Calu3 (cell line): ENCODE measurements at places on chromosomes 2 and 18.
A peak's percentile ranks its signal among the peaks of the same experiment; 100 is the strongest.

- no peak for DNase-seq
Measured at GRCh38 chr18:1421502-1421901, 516.8 kb downstream of the ADCYAP1 start.

DNA sequence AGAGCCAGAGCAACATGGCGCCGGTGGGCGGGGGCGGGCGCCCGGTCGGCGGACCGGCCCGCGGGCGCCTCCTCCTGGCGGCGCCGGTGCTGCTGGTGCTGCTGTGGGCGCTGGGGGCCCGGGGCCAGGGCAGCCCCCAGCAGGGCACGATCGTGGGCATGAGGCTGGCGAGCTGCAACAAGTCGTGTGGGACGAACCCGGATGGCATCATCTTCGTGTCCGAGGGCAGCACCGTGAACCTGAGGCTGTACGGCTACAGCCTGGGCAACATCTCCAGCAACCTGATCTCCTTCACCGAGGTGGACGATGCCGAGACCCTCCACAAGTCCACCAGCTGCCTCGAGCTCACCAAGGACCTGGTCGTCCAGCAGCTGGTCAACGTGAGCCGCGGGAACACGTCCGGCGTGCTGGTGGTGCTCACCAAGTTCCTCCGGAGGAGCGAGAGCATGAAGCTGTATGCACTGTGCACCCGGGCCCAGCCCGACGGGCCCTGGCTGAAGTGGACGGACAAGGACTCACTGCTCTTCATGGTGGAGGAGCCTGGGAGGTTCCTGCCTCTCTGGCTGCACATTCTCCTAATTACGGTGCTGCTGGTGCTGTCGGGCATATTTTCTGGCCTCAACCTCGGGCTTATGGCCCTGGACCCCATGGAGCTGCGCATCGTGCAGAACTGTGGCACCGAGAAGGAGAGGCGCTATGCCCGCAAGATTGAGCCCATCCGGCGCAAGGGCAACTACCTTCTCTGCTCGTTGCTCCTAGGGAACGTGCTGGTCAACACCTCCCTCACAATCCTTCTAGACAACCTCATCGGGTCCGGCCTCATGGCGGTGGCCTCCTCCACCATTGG lies 507 bp downstream of the CNNM4 start:
- DNase-seq: peak; percentile 46

- no peak for DNase-seq
Measured at GRCh38 chr2:2827761-2828221, 496.7 kb upstream of the MYT1L start.

DNA sequence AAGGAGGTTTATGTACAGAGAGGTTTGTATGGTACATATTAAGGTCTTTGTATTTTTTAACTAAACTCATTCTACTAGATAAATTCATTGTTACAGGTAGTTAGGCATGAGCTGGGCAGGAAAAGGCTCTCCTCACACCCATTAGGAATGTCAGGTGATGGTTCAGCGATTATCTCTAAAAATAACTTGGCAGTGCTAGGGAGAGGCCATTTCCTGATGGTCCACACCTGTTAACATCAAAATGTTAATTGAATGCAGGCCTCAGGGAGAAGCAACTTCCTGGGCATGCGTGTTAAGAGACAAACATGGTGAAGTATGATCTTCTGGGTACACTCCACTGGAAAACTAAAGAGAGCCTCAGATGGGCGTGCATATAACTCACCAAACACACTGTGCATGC lies 73.6 kb downstream of the ARL6IP6 start:
- DNase-seq: no peak

- DNase-seq: peak; percentile 91
Measured at GRCh38 chr2:43219383-43220228, 6.8 kb downstream of the ZFP36L2 start.

DNA sequence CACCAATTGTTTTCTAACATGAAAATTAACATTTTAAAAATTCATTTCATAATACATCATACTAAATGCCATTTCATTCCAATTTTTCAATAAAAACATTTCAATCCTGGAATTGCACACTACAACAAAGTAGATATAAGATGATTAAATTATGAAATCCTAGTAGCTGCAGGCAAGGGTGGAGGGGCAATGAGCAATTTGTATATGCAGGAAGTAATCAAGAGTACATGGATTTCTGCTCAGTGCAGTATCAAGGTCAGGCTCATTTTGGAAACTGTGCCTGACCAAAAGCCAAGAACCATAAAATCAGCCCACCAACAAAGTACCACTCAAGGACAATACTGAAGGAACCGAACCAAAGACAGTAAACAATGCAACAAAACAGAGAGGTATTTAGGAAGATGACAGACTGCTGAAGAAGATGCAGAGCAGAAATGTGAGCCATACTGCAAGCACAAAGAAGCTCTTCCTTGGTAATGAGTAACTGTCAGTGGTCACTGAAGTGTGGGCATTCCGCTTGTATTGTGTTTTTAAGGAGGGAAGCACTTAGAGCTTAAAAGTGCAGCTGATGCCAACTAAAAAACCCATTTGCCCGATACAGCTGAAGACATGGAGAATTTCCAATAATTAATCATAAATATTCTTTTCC lies 34.5 kb upstream of the DSEL start:
- DNase-seq: no peak

DNA sequence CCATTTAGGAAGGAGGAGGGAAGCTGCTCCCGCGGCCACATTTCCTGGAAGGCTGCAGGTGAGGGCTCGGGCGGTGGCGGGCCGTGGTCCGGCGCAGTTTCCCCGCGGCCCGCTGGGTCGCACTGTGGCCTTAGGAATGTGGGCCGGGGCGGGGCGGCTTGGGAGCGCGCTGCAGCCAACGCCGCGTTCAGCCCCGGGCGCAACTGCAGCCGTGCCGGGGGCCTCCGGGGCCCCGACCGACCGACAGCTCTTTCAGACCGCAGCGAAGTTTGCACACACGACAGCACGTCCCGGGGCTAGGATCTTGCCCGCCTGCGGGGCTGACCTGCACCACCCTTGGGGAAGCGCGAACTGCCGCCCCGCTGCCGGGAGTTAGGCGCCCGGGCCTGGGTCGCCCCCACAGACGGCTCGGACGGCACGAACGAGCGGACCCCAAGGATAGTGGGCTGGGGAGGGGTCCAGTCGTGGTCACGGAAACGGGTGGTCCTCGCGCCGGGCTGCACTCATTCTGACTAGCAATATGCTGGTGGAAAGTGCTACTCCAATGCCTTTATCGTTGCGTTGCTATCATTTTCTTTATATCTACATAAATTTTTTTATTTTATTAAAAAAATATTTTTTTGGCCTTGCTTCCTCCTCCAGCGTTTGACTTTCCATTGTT lies 69.9 kb upstream of the DLX2 start:
- DNase-seq: peak; percentile 89

- DNase-seq: no peak
Measured at GRCh38 chr2:135052997-135053474, 944 bp downstream of the RAB3GAP1 start.

DNA sequence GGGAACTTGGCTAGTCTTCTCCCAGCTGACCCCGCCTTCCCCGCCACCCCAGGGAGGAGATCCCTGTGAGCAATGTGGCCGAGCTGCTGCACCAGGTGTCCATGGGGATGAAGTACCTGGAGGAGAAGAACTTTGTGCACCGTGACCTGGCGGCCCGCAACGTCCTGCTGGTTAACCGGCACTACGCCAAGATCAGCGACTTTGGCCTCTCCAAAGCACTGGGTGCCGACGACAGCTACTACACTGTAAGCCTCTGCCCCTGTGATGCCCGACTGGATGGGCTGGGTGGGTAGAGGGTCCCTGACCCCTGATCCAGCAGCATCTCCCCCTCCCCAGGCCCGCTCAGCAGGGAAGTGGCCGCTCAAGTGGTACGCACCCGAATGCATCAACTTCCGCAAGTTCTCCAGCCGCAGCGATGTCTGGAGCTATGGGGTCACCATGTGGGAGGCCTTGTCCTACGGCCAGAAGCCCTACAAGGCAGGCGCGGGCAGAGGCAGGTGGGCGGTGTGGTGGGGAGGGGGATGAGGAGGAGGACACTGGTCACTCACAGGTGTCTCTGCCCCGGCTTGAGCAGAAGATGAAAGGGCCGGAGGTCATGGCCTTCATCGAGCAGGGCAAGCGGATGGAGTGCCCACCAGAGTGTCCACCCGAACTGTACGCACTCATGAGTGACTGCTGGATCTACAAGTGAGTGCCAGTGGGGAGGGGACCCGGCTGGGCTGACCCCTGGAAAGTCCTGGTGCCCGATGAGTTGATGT lies 24.2 kb downstream of the ZAP70 start:
- DNase-seq: no peak

GRCh38 chr18:77069482-77069881 lies 63.1 kb downstream of the MBP start:
- DNase-seq: no peak

GRCh38 chr2:144824306-144825080 lies 304.6 kb upstream of the ZEB2 start:
- no peak for DNase-seq

DNA sequence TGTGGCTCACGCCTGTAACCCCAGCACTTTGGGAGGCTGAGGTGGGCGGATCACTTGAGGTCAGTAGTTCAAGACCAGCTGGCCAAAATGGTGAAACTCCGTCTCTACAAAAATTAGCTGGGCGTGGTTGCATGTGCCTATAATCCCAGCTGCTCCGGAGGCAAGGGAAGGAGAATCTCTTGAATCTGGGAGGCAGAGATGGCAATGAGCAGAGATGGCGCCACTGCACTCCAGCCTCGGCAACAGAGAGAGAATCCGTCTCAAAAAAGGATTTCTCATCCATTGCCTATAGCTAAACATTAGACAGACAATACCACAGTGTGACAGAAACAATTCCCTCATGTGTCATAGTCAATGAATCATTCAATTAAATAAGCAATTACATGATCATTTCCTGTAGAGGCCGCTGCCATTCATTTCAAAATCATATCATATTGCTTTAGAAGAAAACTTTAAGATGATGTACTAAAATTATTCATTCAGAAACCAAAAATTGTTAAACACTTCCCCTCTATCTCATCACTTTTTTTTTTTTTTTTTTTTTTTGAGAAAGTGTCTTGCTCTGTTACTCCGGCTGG lies 69.5 kb upstream of the TGIF1 start:
- peak; percentile 15 for DNase-seq

DNA sequence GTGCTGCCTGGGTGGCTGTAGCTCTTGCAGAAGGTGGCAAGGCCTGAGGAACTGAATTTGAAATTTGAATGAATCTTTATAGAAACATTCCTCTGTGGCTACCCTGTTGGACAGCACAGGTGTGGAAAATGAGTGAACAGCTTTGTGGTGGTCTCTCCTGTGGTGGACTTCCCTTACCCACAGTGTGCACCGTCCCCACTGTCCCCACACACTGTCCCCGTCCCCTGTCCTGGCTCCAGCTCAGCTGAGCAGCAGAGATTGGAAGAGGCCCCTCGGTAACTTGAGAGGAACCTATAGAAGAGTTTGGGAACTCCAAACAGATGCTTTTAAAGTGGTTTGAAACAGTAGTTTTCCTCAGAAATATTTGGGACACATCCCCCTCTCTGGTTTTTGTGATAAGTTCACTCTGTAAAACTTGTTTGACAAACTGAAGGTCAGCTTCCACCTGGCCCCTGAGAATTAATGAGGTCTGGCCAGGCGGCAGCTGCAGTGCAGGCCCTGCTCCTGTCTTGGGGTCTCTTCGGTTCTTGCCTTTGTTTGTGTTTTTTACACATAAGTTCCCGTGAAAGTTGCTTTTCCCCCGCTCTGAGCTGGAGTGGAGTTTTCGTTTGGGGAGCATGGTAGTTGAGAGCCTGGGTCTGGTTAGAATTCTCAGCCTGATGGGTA lies 63.2 kb downstream of the ASAP2 start:
- DNase-seq: no peak

GRCh38 chr18:6396276-6396675 lies 18.4 kb downstream of the L3MBTL4 start:
- no peak for DNase-seq

GRCh38 chr2:24328010-24328409 lies 32.3 kb downstream of the ITSN2 start:
- DNase-seq: no peak

DNA sequence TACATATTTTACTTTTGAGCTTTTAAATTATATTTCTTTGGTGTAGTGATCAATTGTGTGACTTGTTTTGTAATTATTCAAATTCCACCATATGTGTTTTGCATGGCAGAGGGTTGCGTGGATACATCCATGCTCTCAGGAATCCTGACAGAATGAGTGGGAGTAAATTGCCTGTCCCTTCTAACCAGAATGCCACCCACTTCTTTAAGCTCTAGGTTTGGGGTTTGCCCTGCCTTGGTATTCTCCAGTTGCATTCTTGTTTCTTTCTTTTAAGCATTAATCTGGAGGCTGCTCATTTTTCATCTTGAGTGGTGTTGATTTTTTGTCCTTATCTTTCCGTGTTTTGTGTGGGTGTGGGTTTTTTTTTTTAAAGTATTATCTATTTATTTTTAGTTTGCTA lies 360.0 kb downstream of the PTPRM start:
- no peak for DNase-seq

DNA sequence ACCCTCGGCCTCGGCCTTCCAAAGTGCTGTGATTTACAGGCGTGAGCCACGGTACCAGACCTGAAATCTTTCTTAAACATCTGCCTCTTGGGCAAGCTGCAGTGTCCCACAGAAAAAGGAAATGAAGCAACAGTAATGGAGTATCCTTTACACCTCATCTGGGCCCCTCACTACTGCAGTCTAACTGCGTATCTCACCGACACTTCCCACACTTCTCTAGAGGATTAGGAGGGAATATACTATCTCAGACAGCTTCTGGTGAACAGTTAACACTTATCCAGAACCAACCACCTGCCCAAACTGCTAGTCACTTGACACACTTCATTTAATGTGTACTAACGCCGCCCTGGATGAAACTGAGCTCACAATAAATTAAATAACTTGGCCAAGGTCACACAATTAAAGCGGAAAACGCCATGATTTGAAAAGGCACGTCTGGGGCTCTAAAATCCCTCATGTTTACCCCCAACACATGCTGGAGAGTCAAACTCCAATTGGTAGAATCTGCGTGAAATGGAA lies 993 bp downstream of the COX7A2L start:
- no peak for DNase-seq

GRCh38 chr2:67259556-67260342 lies 137.4 kb upstream of the ETAA1 start:
- peak; percentile 29 for DNase-seq

DNA sequence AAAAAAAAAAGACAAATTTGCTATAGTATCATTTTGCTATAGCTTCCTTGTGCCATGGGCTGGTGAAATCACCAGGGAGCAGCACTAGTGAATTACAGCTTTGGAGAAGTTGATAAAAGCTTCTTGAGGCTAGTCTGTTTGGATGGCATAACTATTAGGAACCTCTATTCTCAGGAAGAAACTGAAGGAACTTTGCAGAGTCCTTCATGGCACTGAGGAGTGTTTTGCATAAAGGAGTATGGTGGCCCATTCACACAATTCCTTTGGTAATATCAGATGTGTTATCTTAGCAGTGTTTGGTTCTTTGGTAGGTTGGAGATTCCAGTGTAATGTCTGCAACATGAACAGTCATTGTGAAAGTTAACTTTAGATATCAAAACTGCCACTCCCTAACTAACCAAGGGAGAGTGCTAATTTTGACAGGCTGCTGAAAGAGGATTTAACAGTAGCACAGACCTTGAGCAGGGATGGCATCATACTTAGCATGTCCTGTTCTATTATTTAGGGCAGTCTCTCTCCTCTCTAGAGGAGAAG lies 76.6 kb upstream of the ZFP36L2 start:
- DNase-seq: no peak

GRCh38 chr2:238163481-238164198 lies 4.9 kb downstream of the ERFE start:
- DNase-seq: peak; percentile 31
